ENCODE measurements at places on chromosomes 7 and 10.

GRCh38 chr10:1366322-1366691 lies 310.1 kb downstream of the WDR37 start:
- no peak for DNase-seq

GRCh38 chr7:50317221-50317678 lies 12.7 kb downstream of the IKZF1 start:
- no peak for DNase-seq

- no peak for DNase-seq
Observed at GRCh38 chr10:123027861-123028260, 19.1 kb downstream of the ACADSB start.

- no peak for DNase-seq
Observed at GRCh38 chr10:127995939-127996338, 89.0 kb downstream of the PTPRE start.

GRCh38 chr10:91597197-91597881 lies 35.5 kb downstream of the PPP1R3C start:
- DNase-seq: no peak

- DNase-seq: no peak
Observed at GRCh38 chr7:63925262-63925625, 73.4 kb upstream of the ZNF722 start.

GRCh38 chr10:119281581-119282071 lies 74.3 kb downstream of the GRK5 start:
- DNase-seq: no peak

DNA sequence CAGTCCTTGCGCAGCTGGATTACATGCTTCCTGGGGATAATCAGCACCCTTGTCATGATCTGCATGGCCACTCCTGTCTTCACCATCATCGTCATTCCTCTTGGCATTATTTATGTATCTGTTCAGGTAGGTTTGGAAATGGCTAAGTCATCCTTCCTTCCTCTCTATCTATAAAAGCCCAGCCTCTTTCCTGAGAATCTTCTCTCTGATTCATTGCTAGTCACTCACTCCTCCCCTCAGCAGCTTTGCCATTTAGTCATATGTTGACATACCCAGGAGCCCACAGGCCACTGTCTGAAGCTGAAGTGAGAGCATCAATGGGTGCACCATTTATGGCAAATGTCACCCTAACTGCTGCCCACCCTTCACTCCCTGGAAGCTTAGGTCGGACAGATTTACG lies 52.0 kb downstream of the ABCC2 start:
- DNase-seq: no peak

DNA sequence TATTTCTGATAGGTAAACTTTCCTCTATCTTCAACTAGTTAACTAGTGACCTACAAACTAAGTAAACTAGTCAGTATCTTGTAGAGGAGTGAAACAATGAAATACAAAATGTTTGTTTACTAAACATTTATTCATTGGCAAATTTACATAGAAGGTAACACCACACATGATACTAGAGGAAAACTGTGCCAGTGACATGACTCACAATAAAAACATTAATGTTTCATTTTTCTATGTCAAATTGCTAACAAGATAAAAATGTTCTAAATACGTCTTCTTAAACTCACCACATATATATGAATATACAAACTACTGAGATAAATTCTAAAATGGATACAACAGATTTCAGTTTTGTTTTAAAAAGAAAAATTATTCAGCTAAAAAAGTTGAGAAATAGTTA lies 471.3 kb downstream of the PARD3 start:
- DNase-seq: no peak

- DNase-seq: no peak
Observed at GRCh38 chr10:69612760-69613159, 17.3 kb upstream of the FAM241B start.

GRCh38 chr7:82081644-82082224 lies 311.9 kb upstream of the HGF start:
- DNase-seq: no peak

GRCh38 chr7:149500201-149500600 lies 2.6 kb upstream of the ZNF746 start:
- no peak for DNase-seq

Data from activated CD4-positive, CD25-positive, alpha-beta regulatory T cell treated with anti-CD3 and anti-CD28 coated beads, Interleukin-2, amount 50 U/mL, for 16 hours (primary cell).